ENCODE measurements at places on chromosomes 11 and 22.

- no peak for DNase-seq
Measured at GRCh38 chr11:120304526-120304925, 20.6 kb upstream of the TLCD5 start.

DNA sequence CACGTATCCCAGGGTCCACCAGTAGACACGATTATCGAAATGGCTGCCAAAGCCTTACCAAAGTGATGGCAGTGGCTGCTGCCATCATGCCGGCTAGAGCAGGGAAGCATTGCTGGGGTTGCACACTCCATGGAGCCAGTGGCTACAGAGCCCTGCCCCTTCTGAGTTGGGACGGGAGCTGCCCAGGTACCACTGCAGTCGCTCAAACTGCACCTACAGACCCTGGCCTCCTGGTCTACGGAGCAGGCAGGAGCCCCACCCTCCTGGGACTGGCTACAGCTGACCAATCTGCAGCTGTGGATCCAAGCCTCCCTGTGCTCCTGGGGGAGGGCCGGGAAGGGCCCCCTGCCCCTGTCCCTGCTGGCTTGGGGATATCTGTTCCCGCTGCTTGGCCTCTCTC lies 111.4 kb downstream of the ATG16L2 start:
- no peak for DNase-seq

DNA sequence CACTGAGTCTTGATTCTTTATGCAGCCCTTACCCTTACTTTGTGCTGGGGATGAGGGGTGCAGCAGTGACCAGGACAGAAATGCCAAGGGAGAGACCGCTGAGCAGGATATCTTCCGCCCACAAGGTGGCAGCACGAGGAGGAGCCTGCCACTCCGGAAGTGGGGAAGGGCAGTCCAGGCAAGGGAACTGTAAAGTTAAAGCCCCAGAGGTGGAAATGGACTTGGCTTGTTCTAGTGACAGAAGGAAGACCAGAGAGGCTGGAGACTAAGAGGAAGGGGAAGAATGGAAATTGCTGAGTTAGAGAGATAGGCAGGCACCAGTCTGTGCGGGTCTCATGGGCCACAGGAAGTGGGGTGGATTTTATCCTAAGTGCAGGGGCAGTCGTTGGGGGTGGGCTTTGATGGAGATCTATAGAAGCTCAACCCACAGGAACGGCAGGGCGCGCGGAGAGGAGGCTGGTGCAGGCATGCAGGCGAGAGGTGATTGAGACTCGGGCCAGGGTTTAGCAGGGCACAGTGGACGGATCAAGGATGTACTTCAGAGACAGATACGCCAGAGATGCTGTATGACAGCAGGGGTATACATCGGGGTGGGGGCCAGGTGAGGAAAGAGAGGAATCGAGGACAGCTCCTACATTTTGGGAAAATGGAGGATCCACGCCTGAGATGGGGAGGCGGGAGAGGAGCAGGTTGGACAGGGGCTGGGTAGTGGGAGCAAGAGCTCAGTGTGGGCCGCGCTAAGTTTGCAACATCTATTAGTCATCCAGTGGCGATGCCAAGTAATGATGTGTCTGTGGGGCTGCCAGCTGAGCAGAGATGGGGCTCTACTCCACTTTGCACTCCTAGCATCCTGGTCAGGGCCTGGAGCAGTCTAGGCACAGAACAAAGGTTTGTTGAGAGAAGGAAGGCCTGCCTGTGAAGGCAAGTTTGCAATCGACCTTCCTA lies 3.3 kb upstream of the GRK2 start:
- peak; percentile 79 for DNase-seq

GRCh38 chr22:39994041-39994565 lies 651 bp upstream of the FAM83F start:
- peak; percentile 63 for DNase-seq

GRCh38 chr11:15476371-15476917 lies 361.7 kb downstream of the INSC start:
- DNase-seq: no peak

GRCh38 chr11:110093407-110094297 lies 460 bp downstream of the ZC3H12C start:
- no peak for DNase-seq

DNA sequence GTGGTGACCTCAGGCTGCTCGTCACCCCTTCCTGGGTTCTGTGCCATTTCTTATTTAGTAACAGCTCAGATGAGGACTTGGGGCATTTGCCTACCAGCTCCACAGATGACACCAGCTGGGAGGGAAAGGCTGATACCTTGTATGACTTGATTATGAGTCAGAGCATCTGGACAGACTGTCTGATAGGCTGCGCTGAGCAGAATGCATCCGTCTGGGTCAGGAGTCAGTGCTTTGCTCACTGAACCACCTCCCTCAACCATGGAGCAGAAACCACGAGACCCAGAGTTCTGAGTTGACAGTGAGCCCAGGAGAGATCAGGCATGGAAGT lies 6.8 kb downstream of the ST14 start:
- no peak for DNase-seq
